ENCODE measurements at places on chromosomes 1 and 21.
A peak's percentile ranks its signal among the peaks of the same experiment; 100 is the strongest.

GRCh38 chr1:167642501-167642826 lies 12.4 kb downstream of the RCSD1 start:
- no peak for DNase-seq

DNA sequence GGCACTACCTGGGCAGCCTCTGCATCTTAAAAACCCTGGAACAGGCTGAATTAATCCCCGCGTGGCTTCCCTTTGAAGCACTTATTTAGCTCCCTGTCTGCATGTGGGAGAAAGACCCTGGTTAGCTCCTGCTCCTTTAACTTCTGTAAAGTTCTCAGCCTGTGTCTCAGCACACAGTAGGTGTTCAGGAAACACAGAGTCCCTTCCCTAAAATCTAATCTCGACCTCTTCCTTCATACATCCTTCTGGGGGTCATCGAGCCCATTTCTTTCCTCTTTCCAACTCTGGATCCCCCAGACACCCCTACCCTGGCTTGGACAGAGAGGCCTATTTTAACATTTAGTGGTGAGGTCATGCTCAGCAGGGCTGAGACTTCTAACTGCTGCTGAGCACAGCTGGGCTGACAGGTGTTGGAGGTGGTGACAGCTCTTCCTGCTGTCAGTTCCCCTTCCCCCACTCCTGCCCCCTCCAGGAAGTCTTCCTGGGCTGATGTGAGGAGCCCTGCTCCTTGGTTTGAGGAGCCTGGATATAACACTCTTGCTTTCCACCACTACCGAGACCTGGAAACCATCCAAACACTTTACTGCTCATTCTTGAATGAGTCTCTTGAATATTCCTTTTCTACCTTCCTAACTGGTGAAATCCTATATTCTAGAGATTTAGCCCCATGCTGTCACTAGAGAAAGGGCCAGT lies 5.3 kb downstream of the E2F2 start:
- no peak for DNase-seq

DNA sequence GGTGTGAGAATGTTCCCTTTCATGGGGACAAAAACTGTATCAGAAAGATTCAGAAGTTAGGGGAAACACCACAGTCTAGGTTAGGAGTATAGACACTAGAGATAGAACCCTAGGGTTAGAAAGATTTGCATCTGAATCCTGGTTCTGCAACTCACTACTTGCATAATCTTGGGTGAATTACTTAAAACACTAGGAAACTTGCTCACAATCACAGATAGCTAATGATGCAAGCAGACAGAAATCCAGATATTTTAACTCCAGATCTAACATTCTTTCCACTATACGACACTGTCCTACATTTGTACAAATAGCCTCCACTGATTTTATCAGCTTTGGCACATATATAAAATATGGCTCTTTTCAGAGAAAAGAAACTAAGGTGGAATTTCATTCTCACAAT lies 30.8 kb upstream of the GLIS1 start:
- DNase-seq: no peak

DNA sequence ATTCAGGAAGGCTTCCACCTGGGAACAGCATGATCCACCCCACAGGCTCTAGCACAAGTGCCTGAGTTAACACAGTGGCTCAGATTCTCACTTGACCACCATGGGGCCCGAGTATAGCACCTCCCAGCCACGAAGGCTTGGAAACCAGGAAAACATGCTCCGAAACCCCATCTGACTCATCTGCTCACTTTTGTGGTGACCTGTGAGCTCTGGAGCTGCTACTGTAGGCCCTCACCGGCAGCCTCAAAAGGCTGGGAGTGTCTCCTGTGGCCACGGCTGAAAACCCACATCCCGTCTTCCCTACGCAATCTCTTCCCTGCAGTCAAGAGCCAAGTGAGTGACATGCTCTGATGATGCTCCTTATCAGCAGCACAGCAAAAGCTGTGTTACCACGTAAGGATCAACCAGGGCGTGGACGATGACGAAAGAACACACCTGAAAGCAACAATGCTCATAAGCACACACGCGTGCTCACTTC lies 81.4 kb downstream of the TGFBR3 start:
- peak; percentile 85 for DNase-seq

GRCh38 chr1:17675744-17676143 lies 79.4 kb upstream of the ACTL8 start:
- no peak for DNase-seq

GRCh38 chr1:244112636-244113035 lies 61.6 kb downstream of the ZBTB18 start:
- no peak for DNase-seq

GRCh38 chr1:182716740-182717720 lies 32.6 kb upstream of the RGS8 start:
- DNase-seq: no peak

GRCh38 chr21:42520628-42521253 lies 7.1 kb downstream of the SLC37A1 start:
- DNase-seq: no peak

All from activated CD8-positive, alpha-beta memory T cell treated with anti-CD3 and anti-CD28 coated beads, Interleukin-2, amount 50 U/mL, for 48 hours (primary cell).